ENCODE measurements at places on chromosomes 1 and 21.
A peak's percentile ranks its signal among the peaks of the same experiment; 100 is the strongest.

- no peaks in the 10 kb centered on the region for H3K36me3 ChIP-seq
- no peaks in the 10 kb centered on the region for H3K4me1 ChIP-seq
- H3K27me3 ChIP-seq, result no peaks in the 10 kb centered on the region
- no peak overlapping the region for H3K4me3 ChIP-seq
These were observed 1361.7 kb upstream of the B3GALT2 start for GRCh38 chr1:194548071-194548470.

GRCh38 chr21:44854391-44854663 lies 19.2 kb downstream of the PTTG1IP start:
- peaks cover 4% of the 10 kb centered on the region for H3K4me1 ChIP-seq
- H3K27ac ChIP-seq, result no peak overlapping the region
- no peaks in the 10 kb centered on the region for H3K27me3 ChIP-seq

- no peaks in the 10 kb centered on the region for H3K4me1 ChIP-seq
- DNase-seq, result no peak
- H3K27ac ChIP-seq, result no peak overlapping the region
- no peaks in the 10 kb centered on the region for H3K27me3 ChIP-seq
- H3K4me3 ChIP-seq, result no peak overlapping the region
- H3K36me3 ChIP-seq, result no peaks in the 10 kb centered on the region
These were observed 39.5 kb upstream of the CR2 start for GRCh38 chr1:207414606-207415108.

DNA sequence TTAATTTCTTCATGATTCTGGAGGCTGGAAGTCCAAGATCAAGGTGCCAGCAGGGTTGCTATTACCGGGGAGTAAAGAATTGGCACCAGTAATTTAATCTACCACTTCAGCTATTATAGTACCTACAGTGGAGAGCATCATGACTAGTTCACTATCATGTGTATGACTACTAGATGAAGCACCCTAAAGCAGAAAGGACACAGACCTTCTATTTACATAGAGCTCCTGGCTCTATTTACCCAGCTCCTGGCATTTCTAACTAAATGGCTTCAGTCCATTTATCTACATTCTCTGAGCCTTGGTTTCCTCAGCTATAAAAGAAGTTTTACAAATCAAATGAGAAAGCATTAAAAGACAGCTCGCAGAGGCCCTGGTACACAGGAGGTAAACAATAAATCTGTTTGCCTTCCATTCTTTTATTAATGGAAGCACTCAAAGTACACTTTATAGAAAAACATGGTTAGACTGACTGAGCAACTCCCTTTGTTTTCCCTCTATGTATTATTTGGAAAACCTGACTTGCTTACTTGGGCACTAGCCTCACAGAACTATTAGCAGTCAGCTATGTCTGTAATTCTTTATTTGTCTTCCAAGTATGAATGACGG lies 203.0 kb downstream of the SLC35F3 start:
- no peak for DNase-seq
- no peaks in the 10 kb centered on the region for H3K27me3 ChIP-seq
- H3K4me3 ChIP-seq, result no peak overlapping the region
- H3K4me1 ChIP-seq, result no peaks in the 10 kb centered on the region
- H3K36me3 ChIP-seq, result no peaks in the 10 kb centered on the region

DNA sequence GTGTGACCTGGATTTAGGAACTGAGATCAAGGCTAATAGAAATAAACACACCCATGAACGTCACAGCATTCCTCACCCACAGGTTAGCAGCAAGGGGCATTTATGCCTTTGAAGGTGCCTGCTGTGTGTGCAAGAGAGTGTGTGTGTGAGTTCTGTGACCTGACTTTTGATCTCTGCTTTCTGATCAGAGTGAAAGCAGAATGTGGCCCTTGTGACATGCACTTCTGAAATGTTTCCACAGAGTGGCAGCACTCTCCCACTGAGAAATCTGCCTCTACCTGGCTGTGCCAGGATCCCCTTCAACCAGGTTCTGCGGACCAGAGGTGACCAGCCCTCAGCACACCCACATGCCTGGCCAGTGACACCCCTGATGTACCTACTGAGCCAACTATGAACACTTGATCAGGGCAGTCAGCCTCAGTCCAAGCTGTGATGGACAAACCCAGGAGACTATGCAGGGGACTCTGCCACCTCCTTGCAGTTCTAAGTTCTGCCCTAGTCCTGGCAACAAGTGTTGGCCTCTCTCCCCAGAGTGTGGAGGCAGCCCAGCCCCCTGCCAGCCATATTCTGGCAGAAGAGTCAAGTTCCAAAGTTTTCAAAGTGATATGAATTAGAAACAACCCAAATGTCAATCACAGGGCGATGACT lies 41.0 kb downstream of the RXRG start:
- H3K36me3 ChIP-seq, result no peaks in the 10 kb centered on the region
- DNase-seq, result no peak
- H3K27ac ChIP-seq, result no peak overlapping the region
- H3K4me1 ChIP-seq, result no peaks in the 10 kb centered on the region

DNA sequence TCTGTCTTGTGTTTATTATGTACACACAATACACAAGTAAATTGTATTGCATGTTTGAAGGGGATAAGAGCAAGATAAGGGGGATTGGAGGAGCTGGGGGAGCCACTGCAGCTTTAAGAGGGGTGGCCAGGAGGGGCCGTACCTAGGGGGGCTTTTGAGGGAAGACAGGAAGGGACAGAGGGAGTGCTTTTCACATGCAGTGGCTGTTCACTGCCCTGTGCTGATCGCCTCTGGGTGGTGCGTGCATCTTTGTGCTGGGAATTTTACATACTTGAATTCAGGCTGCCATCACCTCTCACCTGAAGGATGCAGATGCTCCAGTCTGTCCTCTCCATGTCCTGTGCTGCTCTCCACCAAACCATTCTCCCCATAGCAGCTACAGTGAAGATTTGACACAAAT lies 179.5 kb downstream of the PTPRU start:
- H3K4me3 ChIP-seq, result no peak overlapping the region
- no peaks in the 10 kb centered on the region for H3K27me3 ChIP-seq
- no peaks in the 10 kb centered on the region for H3K4me1 ChIP-seq

- peaks cover 3% of the 10 kb centered on the region for H3K4me1 ChIP-seq
- no peaks in the 10 kb centered on the region for H3K36me3 ChIP-seq
- peak overlapping the region; percentile 99 for H3K4me3 ChIP-seq
- H3K27me3 ChIP-seq, result no peaks in the 10 kb centered on the region
- DNase-seq, result no peak
These were observed 785 bp downstream of the ZNF697 start for GRCh38 chr1:119647228-119647733.

- H3K4me3 ChIP-seq, result no peak overlapping the region
- no peak overlapping the region for H3K27ac ChIP-seq
- no peaks in the 10 kb centered on the region for H3K4me1 ChIP-seq
- H3K27me3 ChIP-seq, result no peaks in the 10 kb centered on the region
These were observed 18.7 kb downstream of the BECN2 start for GRCh38 chr1:241976229-241976628.

DNA sequence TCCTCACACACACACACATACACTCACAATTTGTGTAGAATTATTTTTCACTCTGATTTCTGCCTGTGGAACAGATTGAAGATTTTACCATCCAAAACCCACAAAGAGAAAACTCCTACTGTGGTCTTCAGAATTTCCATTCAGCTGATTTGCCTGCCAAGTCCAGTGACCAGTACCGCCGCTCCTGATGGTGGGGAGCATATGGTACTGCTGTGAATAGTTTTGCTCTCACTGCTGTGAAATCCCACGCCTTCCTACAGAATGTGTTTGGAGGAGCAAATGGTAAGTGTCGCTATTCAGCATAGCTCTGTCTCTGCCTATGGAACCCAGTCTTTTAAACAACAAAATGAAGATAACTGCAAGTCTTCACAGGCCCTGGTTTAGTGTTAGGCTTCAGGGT lies 629.5 kb downstream of the LMO4 start:
- H3K4me1 ChIP-seq, result no peaks in the 10 kb centered on the region
- no peak overlapping the region for H3K4me3 ChIP-seq
- no peaks in the 10 kb centered on the region for H3K36me3 ChIP-seq

GRCh38 chr1:221411283-221411682 lies 330.6 kb downstream of the DUSP10 start:
- no peak for DNase-seq
- H3K36me3 ChIP-seq, result no peaks in the 10 kb centered on the region
- no peaks in the 10 kb centered on the region for H3K27me3 ChIP-seq
- H3K4me1 ChIP-seq, result no peaks in the 10 kb centered on the region
- no peak overlapping the region for H3K27ac ChIP-seq

DNA sequence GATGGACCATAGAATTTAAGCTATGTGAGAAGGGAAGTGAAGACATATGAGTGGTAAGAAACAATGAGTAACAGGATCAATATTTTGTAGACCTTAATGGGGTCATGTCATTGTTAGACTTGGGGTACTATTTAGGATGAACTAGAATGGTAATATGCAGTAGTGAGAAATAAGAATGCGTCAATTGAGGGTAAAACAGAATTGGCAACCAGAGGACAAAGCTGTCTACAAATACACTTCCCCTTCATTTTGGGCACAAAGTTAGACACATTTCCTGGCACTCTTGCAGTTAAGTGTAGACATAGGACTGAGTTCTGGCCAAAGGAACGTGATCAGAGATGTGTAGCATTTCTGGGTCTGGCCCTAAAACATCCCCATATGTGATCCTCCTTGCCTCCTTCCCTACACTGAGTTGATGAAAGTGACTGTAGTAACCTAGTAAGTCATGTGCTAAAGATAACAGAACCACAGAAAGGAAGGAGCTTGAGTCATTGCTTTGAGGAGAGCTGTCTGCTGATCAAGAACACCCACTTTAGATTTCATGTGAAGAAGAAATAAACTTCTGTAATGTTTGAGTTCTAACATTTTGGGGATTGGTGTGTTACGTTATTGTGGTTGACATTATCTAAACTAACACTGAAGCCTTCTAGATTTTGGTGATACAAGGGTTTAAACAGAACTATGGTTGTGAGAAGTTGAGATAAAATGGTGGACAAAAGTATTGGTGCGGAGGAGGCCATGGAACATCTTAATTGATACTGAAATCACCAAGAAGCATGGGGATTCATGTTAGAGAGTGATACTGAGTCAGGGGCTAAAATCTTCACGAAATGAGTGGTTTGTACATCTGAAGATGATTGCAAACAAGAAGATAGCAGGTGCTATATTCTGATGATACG lies 41.7 kb downstream of the CD55 start:
- no peak overlapping the region for H3K27ac ChIP-seq
- no peaks in the 10 kb centered on the region for H3K36me3 ChIP-seq
- DNase-seq, result no peak

- peak; percentile 95 for DNase-seq
- peak within 1 kb of the TSS; percentile 70 for H3K27ac ChIP-seq
- no peaks in the 10 kb centered on the region for H3K27me3 ChIP-seq
- H3K4me3 ChIP-seq, result peak within 1 kb of the TSS; percentile 65
These were observed at the start of gene MECR for GRCh38 chr1:29230553-29231378. Gene MECR, minus strand, starts transcription at chr1:29230934. Its CDS starts 28 bp downstream, at chr1:29230906.

GRCh38 chr1:151055581-151055980 lies 3.8 kb downstream of the CDC42SE1 start:
- peaks cover 24% of the 10 kb centered on the region for H3K4me1 ChIP-seq
- DNase-seq, result no peak
- H3K4me3 ChIP-seq, result peak overlapping the region; percentile 6
- peaks cover 9% of the 10 kb centered on the region for H3K36me3 ChIP-seq
- H3K27me3 ChIP-seq, result no peaks in the 10 kb centered on the region
- H3K27ac ChIP-seq, result peak overlapping the region; percentile 98
